ENCODE measurements at places on chromosomes 7 and 10. TPM values are rescaled to one million over a fixed set of nuclear protein-coding genes. Genes with fewer than 3 reads are reported as not detected.

NPC1L1 gene
- total RNA-seq = 0.11 TPM

ZC3HAV1 gene
- total RNA-seq = 30.3 TPM

VGF gene
- not detected for total RNA-seq

MAP3K8 gene
- 12.0 TPM for total RNA-seq

GHRHR gene
- total RNA-seq = not detected

DNA sequence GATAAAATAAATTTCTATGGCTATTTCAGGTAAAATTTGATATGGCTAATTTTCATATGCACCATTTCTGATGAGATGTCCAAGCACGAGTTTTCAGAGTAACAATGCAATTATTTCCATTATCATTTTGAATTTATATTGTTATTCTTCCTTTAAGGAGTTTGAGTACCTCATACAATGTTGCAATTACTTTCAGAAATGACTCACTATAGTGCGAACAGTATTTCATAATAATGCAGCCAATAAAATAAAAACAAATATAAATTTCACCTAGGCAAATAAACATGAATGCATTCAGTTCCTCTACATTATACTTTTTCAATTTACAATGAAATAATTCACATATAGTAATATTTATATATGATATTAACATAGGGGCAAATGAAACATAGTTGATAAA, 78.8 kb upstream of the LRRN3 start:
- H3K36me3 ChIP-seq = no peaks in the 10 kb centered on the region
- H3K27me3 ChIP-seq = no peaks in the 10 kb centered on the region
- no peak for DNase-seq
- H3K4me3 ChIP-seq = no peak overlapping the region

- H3K27ac ChIP-seq = no peak overlapping the region
- no peak for DNase-seq
- H3K36me3 ChIP-seq = no peaks in the 10 kb centered on the region
- H3K4me3 ChIP-seq = no peak overlapping the region
Observed at GRCh38 chr10:30995081-30995770, 36.4 kb downstream of the ZNF438 start.

DNA sequence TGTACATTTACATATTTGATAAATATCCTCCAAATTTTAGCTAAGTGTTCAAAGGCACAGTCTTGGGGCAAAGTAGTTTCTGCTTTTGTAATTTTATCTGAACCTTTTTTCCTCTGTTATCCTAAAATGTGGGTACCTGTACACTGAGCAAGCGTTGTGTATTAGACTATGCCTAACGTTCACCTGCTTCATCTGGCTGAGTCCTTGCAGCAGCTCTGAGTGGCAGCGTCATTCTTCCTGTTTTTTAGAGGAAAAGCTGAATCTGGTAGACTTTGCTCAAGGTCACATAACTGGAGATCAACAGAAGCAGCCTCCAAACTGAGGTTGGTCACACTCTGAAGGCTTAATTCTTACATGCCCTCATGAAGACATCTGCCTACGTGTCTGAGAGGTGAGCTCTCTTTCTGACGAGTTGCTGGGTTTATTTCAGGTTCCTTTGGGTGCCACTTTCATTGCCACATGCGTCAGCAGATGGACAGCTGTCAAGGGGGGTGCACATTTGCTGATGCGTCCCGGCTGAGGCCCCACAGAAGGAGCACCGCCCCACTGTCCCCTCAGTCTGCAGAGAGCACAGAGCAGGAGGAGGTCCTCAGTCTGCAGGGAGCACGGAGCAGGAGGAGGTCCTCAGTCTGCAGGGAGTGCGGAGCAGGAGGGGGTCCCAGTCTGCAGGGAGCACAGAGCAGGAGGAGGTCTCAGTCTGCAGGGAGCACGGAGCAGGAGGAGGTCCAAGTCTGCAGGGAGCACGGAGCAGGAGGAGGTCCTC, 406.5 kb upstream of the SHH start:
- no peaks in the 10 kb centered on the region for H3K4me1 ChIP-seq
- DNase-seq = no peak
- no peaks in the 10 kb centered on the region for H3K27me3 ChIP-seq
- H3K4me3 ChIP-seq = no peak overlapping the region

DNA sequence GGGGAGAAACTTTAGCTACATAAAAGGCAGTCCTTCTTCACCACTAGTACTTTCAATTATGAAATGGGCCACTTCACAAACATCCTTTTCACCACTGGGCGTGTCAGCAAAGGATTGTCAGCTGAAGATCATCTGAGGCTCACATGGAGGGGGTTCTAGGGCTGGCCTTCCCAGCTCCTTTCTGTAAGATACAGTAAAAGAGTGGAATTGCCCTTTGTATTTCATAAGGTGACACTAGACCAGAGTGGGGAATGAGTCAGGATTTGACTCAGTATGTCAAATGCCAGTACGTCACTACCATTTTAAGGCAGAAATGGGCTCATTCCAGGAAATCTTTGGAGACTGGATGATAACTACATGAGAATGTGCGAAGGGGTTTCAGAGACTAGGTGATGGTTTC, 21.2 kb upstream of the BLOC1S2 start:
- no peak for DNase-seq
- no peaks in the 10 kb centered on the region for H3K36me3 ChIP-seq
- no peak overlapping the region for H3K27ac ChIP-seq
- no peak overlapping the region for H3K4me3 ChIP-seq

DNA sequence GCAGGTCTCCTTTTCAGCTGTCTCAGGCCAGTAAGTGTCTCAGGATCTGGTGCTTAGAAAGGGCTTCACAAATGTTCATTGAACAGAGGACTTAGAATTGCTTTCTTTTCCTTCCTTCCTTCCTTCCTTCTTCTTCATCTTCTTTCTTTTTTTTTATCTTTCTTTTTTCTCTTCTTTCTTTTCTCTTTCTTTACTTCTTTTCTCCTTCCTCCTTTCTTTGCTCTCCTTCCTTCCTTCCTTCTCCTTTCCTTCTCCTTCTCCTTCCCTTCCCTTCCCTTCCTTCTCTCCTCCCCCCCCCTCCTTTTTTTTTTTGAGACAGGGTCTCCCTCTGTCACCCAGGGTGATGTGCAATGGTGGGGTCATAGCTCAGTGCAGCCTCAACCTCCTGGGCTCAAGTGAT, 34.6 kb downstream of the COL26A1 start:
- DNase-seq = no peak
- H3K36me3 ChIP-seq = no peaks in the 10 kb centered on the region
- H3K27ac ChIP-seq = no peak overlapping the region
- H3K27me3 ChIP-seq = no peaks in the 10 kb centered on the region

DNA sequence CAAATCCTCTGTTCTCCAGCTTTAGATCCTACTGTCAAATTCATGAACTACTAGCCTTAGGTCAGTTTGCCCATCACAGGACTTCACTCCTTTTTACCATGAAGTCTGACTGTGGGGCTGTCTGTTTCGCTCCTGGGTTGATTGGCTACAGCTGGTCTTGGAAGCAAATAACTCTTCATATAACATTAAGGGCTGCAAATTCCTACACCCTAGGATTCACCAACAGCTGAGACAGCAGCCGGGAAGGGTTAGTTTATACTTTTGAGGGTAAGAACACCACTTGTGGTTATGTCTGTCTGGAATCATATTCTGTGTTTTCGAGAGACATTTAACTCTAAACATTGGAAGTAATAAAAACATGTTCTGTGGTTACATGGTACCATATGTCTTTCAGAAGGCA, 55.9 kb upstream of the KIAA1217 start:
- H3K36me3 ChIP-seq = no peaks in the 10 kb centered on the region
- H3K4me3 ChIP-seq = no peak overlapping the region
- peaks cover 2% of the 10 kb centered on the region for H3K4me1 ChIP-seq
- no peaks in the 10 kb centered on the region for H3K27me3 ChIP-seq

DNA sequence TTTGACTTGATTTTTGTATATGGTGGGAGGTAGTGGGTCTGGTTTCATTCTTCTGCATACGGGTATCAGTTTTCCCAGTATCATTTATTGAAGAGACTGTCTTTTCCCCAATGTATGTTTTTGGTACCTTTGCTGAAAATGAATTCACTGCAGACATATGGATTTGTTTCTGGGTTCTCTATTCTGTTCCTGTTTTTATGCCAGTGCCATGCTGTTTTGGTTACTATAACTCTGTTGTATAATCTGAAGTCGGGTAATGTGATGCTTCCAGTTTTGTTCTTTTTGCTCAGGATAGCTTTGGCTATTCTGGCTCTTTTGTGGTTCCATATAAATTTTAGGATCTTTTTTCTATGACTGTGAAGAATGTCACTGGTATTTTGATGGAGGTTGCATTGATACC, 836 bp downstream of the ECD start:
- H3K36me3 ChIP-seq = no peaks in the 10 kb centered on the region
- no peak for DNase-seq
- H3K4me1 ChIP-seq = peaks cover 1% of the 10 kb centered on the region
- H3K4me3 ChIP-seq = peak overlapping the region; percentile 82

GRCh38 chr10:103975169-103975568, 8.2 kb downstream of the SLK start:
- no peaks in the 10 kb centered on the region for H3K36me3 ChIP-seq
- no peak overlapping the region for H3K4me3 ChIP-seq

DNA sequence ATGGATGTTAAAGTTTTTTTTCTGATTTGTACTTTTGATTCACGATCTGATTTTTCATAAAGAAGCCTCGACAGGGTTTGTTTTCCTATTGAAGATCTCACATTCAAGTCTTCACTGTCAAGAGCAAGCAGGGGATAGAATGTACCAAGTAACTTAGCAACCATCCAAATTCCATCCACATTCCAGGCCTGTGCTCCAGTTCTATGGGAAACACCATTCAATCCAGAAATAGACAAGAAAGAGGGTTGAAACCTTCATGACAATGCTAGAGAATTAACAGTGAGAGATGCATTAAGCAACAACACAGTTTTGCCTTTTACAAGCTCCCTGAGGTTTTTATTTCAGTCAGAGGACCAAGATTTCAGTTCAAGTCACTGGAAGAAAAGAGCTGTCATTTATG, 300.2 kb downstream of the NEBL start:
- DNase-seq = no peak
- H3K4me1 ChIP-seq = peaks cover 2% of the 10 kb centered on the region
- H3K27me3 ChIP-seq = no peaks in the 10 kb centered on the region
- no peak overlapping the region for H3K27ac ChIP-seq
- no peak overlapping the region for H3K4me3 ChIP-seq

DNA sequence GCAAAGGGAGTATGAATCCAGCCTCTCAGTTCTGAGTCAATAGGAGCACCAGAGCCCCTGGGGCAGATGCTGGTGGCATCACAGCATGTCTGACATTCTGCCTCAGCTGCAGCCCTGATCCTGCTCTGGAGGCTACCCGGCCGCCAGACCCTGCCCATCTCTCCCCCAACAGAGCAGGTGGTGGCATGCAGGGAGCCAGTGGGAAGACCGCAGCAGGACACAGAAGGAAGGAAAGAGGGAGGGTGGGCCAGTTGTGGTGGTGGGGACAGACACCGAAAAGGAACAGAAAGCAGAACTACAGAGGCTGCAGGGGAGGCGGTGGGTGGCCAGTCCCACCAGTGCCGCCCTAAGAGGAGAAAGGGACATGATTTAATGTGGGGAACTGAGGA, 35.3 kb downstream of the BLNK start:
- no peaks in the 10 kb centered on the region for H3K27me3 ChIP-seq
- no peak for DNase-seq
- no peak overlapping the region for H3K27ac ChIP-seq
- H3K36me3 ChIP-seq = no peaks in the 10 kb centered on the region

GRCh38 chr7:70455925-70456324, 676.0 kb upstream of the GALNT17 start:
- H3K27ac ChIP-seq = no peak overlapping the region
- H3K4me3 ChIP-seq = no peak overlapping the region
- H3K27me3 ChIP-seq = no peaks in the 10 kb centered on the region
- H3K4me1 ChIP-seq = peaks cover 3% of the 10 kb centered on the region
- no peaks in the 10 kb centered on the region for H3K36me3 ChIP-seq

GRCh38 chr7:265998-266850, 23.7 kb upstream of the FOXL3 start:
- no peak overlapping the region for H3K4me3 ChIP-seq
- no peaks in the 10 kb centered on the region for H3K27me3 ChIP-seq
- H3K27ac ChIP-seq = no peak overlapping the region
- H3K36me3 ChIP-seq = no peaks in the 10 kb centered on the region
- H3K4me1 ChIP-seq = no peaks in the 10 kb centered on the region

- no peak overlapping the region for H3K4me3 ChIP-seq
- H3K27me3 ChIP-seq = no peaks in the 10 kb centered on the region
- H3K27ac ChIP-seq = no peak overlapping the region
- no peak for DNase-seq
- no peaks in the 10 kb centered on the region for H3K36me3 ChIP-seq
Observed at GRCh38 chr7:21941611-21942141, 4.0 kb downstream of the CDCA7L start.

- H3K27me3 ChIP-seq = no peaks in the 10 kb centered on the region
- H3K27ac ChIP-seq = no peak overlapping the region
- H3K4me3 ChIP-seq = no peak overlapping the region
- no peak for DNase-seq
- peaks cover 7% of the 10 kb centered on the region for H3K4me1 ChIP-seq
Observed at GRCh38 chr7:35646289-35647023, 48.5 kb downstream of the HERPUD2 start.

DNA sequence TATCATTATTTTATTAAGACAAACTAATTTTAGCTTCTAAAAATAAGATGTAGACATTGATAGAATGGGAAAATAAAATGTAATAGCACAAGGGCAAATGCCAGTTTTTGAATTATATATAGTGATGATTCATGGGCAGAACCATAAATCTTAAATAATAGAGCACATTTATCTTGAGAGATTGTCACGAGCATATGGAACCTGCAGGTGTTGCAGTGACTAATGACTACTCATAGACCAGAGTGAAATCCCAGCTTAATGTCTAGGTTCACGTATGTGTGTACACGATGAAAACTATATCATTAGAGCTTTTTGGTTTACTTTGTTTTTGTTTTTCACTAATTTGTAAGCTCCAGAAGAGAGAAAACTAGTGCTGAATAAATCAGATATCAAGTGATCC, 150.2 kb upstream of the CACNA2D1 start:
- H3K27me3 ChIP-seq = no peaks in the 10 kb centered on the region
- H3K4me3 ChIP-seq = no peak overlapping the region
- H3K36me3 ChIP-seq = no peaks in the 10 kb centered on the region
- no peaks in the 10 kb centered on the region for H3K4me1 ChIP-seq
- no peak for DNase-seq

GRCh38 chr10:95517536-95518454, 43.4 kb downstream of the SORBS1 start:
- H3K27me3 ChIP-seq = no peaks in the 10 kb centered on the region
- H3K4me1 ChIP-seq = peaks cover 5% of the 10 kb centered on the region
- H3K36me3 ChIP-seq = no peaks in the 10 kb centered on the region
- no peak for DNase-seq
- no peak overlapping the region for H3K4me3 ChIP-seq

DNA sequence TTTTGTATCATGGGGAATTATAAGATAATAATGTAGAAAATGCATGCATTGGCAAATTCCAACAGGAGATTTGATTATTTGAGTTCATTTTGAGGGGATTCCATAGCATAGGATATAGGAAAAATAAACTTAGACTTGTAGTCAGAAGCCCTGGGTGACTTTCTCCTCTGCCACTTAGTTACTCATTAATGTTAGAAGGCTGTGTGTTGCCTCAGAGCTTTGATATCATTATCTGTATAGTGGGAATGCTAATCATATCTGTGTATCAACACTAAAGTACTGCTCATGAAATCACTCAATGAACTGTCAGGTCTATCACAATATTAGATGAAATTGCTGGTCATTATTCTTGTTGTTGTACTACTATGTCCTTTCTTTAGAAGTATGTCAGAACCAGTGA, 23.0 kb upstream of the TEX47 start:
- H3K4me3 ChIP-seq = no peak overlapping the region
- no peaks in the 10 kb centered on the region for H3K27me3 ChIP-seq
- H3K4me1 ChIP-seq = no peaks in the 10 kb centered on the region

GRCh38 chr7:38168890-38169570, 9.0 kb upstream of the STARD3NL start:
- H3K4me1 ChIP-seq = peaks cover 1% of the 10 kb centered on the region
- no peaks in the 10 kb centered on the region for H3K36me3 ChIP-seq
- H3K27me3 ChIP-seq = no peaks in the 10 kb centered on the region
- no peak overlapping the region for H3K4me3 ChIP-seq
- no peak overlapping the region for H3K27ac ChIP-seq

Data from ovary (tissue), 10 donors.